ENCODE measurements at places on chromosomes 5 and 9.

DNA sequence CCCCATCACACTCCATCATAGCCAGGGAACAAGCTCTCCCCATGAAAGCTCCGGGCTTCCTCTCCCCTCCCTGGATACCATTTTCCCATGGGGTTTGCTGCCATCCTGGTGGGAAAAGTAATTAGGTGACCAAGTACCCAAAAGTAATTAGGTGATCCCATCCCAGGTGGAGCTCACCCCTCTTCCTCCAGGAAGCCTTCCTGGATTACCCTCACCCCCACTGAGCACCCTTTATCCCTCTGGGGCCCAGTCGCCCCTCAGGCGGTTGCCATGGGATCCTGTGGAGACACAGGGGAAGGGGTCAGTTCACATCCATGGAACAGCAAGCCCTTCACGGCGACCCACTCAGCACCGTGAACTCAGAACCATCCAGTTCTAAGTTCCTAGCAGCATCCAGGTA, 74.8 kb upstream of the RAPGEF1 start:
- DNase-seq = no peak

GRCh38 chr5:57768745-57769144, 286.1 kb upstream of the ACTBL2 start:
- no peak for DNase-seq

GRCh38 chr5:127386557-127386956, 96.0 kb downstream of the MEGF10 start:
- no peak for DNase-seq

GRCh38 chr5:33563983-33564908, 123.5 kb downstream of the TARS1 start:
- DNase-seq = no peak

Data from GM12878 (cell line).